ENCODE measurements at places on chromosomes 2 and 18.

GRCh38 chr2:205323929-205324328 lies 358.4 kb upstream of the NRP2 start:
- no peak for DNase-seq

DNA sequence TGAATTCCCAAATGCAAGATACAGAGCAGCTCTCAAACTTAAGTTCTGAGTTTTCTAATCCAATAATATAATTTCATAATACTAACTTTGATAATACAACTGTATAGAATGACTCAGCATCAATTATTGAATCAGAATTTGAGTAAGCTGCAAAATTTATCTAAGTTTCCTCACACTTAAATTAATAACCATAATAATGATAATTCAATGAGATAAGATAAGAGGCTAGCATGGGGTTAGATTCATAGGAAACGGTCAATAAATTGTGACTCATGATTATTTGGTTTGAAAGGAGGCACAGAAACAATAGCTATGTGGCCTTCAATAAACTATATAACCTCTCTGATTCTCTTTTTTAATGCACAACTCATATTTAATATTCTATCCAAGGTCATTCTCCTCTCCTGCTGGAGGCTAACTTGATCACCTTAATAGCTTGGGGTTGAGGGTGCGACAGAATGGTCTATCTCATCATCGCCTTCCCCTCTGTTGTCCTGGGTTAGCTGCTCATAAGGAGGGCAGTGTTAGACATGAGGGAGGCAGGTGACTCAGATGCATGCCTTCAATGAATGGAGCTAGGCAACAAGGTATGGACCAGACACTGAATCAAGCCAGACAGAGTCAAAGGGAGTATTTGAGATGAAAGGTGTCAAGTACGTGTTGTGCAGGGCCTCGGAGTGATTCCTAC lies 36.2 kb upstream of the BMP10 start:
- no peak for DNase-seq

GRCh38 chr2:153394686-153395085 lies 83.9 kb downstream of the RPRM start:
- no peak for DNase-seq

DNA sequence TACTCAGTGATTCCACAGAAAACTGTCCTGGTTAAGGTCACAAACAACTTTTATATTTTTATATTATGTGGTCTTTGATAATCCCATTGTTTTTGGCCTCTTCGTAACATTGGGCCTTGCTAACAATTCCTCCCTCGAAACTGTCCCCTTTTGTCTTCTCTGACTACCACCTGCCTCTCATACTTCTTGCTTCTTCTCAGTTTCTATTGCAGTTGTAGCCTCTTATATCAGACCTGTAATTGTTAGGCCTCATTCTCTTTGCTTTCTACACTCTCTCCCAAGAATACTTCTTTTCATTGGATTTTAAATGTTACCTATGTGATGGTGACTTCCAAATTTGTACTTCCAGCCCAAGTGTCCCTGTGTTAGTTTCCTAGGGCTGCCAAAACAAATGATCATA lies 44.7 kb downstream of the MC4R start:
- DNase-seq: no peak

DNA sequence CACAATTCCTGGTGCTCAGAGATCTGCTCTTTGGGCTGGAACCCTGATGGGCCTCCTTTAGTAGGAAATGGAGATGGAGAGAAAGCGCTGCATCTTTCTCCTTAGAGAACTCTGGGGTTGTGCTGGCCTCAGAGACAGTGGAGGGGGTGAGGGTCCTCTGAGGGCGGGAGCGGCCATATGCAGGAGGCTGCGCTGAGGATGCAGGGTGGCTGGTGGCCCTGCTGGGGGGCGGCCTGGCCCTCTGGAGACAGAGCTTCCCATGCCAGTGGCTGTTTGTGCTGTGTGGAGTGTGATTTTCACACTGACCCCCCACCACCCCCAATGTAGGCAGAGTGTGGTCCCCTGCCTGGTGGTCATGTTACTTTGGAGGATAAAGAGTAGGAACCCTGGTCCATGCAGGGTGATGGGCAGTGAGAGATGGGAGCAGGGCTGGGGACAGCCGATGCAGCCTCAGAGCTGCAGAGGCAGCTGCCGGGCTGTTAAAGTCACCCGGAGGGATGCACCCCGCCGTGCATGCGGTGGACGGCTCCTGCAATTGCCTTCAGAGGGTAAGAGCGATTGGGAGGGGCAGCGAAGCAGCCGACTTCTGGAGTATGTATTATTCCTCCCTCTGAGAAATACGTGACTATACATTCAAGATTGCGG lies 194.6 kb downstream of the FAM210A start:
- DNase-seq: no peak

DNA sequence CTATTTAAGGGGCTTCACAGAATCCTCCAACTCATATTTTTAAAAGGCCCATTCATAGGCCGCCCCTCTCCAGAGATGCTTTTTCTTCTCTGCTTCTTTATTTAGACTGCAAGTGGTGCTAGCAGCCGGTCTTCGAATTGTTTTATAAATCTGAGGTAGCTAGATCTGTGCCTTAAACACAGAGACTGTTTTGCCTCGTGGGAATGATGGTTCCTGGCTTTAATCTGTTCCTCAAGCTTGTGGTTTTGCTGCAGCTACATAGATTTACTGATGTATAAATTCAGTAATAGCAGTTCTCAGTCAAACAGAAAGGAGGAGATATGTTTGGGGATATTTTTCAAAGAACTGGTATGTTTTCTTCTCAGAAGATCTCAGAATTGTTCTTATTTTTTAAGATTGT lies 45.3 kb downstream of the TNFRSF11A start:
- no peak for DNase-seq

- DNase-seq: no peak
Observed at GRCh38 chr2:145601361-145601925, 1081.5 kb upstream of the ZEB2 start.

DNA sequence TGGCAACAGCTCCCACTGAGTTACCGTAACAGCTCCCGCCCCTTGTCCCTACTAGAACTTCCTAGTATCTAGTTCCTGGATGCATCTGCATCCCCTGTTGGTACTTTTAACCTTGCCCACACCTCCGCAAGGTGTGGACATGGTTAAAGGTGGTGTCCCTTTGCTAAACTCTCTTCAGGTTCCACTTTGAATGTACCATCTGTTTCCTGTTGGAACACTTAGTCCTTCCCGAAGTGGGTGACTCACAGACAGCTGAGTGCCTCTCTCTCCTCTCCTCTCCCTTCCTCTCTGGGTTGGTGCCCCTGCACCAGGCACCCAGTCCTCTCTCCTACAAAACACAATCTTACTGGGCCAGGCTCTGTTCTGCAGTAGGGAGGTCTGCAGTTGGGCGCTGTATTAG lies 19.6 kb upstream of the REL start:
- DNase-seq: no peak

DNA sequence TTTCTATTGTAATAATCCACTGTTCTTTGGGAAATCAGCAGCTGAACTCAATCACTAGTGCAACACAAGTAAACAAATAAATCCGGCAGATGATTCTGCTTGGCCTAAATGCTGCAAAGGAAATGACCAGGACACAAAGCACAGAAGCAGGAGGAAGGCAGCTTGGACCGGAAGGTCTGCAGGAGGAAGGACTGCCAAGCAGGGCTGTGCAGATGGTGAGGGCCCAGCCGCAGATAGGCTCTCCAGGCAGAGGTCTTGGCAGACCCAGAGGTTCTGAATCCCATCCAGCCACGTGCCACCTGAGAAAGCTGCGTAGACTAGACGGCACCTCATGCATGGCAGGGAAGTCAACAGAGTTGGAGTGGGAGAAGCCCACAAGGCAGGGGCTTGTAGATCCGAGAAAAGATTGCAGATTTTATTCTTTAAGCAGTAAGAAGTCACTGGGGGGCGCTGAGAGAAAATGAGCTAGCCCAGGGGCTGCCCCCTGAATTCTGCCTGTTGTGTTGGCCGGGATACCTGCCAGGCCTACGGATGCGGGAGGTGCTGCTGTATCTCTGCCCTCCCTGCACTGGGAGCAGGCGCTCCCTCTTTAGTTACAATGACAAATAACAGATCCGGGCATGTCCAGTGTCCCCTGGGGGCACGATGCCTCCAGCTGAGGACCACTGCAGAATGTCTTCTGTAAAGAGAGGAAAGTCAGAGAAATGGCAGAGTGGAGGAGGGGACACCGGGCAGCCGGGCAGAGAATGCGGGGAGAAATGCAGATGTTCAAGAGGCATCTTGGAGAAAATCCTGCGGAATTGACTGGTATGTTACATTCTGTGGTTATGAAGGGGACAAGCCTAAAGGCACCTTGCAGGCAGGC lies 153.5 kb downstream of the PXDN start:
- DNase-seq: no peak

- no peak for DNase-seq
Observed at GRCh38 chr2:128615571-128615970, 296.9 kb upstream of the HS6ST1 start.

DNA sequence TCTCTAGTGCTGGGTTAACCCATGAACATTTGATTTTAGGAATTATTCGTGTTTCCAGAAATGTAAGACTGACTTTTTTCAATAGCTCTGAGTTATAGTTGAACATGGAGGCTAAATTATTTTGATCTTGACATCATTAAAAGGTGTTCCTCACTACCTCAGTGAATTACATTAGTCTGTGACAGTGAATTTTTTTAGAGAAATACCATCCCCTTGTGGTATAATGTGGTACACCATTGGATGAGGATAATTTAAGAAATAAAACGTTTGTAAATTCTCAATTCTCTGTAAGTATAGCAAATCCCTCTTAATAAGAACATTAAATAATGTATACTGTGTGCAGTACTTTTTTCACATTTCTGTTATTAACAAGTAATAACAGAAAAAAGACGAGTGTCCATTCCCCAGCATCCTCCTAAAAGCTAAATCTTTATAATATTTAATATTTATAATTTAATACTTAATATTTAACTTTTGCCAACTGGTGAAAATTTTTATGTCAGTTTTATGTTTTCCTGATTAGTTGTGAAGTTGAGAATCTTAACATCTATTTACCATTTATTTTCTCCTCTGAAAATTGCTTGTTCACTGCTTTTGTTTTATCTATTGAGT lies 70.3 kb upstream of the CWC22 start:
- peak; percentile 15 for DNase-seq

DNA sequence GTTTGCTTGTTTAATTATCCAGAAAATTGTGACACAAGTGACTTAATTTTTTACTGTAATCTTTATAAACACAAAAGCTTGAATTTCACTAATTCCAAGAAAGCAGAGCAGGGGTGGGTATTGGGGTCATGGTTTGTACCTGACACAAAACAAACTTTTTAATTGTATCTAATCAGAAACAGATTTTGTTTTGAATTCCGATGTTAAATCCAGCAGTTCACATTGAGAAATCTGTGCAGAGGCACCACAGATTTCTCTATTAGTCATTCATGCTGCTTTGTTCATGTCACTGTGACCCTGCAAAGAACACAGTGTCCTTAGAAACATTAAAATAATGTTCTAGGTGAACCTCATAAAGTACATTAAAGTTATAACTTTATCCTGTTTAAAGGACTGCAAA lies 443.4 kb downstream of the NYAP2 start:
- DNase-seq: no peak

GRCh38 chr2:186457908-186458307 lies 28.2 kb upstream of the ZC3H15 start:
- no peak for DNase-seq

GRCh38 chr2:144711630-144712549 lies 192.0 kb upstream of the ZEB2 start:
- DNase-seq: no peak

DNA sequence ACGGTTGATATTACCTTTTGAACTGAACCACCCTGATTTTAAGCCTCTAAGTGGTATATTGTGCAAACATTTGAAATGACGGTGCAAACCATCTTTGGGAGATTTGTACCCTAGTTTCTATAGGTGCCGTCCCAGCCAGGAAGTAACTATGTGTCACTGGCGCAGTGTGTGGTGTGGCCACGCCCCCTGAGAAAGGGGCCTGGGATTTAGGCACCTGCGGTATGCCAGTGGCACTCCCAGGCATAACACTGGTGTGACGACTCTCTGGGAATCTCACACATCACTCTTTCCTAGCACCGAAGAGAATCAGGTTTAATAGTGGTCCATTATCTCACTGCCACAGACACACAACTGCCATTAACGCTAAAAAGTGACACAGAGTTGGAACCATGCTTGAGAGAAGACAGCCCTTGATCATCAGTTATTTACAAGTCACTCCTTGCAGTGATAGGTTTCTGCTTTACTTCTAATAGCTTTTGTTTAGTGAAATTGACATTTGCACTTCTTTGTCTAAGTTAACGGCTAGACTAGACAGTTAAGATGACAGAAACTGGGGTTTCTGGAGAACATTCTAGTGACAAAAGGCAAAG lies 11.1 kb downstream of the AQP4 start:
- no peak for DNase-seq

GRCh38 chr2:3148716-3149115 lies 228.9 kb downstream of the EIPR1 start:
- DNase-seq: no peak

- peak; percentile 8 for DNase-seq
Observed at GRCh38 chr2:178804791-178805190, 2.4 kb downstream of the TTN start.

DNA sequence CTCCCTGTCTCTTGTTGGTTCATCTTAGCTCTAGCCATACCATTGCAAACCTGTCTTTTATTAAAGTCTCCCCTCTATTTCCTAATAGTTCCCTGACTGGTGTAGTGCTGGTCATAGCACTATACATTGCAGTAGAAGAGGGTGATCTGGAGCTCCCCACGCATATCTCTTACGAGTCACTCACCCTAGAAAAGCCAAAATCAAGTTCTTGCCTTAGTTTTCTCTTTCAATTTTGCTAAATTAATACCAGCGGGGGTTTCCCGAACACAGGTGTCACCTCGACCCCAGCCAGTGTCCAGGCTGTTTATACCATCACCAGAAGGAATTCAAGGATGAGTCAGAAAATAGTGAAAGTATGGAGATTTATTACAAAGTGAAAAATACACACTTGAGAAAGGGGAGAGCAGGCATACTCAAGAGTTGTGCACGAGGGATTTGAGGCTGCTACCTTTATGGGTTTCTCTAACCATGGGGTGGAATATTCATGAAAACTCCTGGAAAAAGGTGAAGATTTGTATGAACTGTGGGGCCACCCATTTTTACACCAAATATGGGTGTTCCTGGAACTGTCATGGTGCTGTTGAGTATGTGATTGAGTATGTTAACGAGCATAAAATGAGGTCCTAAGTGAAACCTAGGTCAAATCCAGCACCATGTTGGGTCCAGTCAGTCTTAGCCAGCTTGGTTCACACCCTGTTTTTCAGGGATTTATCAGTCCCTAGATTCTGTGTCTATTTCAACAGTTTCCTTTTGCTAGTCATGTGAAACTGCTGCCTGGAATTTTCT lies 20.2 kb downstream of the PROKR1 start:
- no peak for DNase-seq

DNA sequence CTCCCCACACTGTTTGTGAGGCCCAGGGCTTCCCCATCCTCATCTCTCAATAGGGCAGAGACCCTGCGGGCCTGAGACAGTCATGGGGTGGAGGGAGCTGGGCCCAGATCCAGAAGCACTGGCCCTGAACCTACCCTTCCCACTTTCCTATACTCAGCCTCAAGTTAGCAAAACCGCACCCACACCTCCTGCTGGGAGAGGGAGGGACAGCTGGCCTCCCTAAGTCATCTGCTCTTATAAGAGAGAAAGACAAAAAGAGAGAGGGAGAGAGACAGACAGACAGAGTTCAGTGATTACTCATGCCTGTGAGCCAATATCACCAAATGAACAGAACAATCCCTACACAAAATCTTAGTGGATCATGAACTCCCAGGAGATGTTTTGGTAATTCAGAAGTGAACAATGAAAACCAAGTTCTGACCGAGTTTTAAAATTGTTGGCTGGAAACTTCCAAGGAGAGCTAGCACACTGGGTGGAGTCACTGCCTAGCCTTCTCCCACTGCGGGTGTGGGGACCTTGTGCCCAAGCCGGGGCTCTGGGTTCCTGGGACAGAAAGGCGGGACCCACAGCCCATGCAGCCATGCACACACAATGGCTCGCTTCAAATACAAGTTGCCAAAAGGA lies 130.5 kb downstream of the PXDN start:
- DNase-seq: no peak

Measured in cerebellar cortex (tissue), 1 donor.